HS-27A (cell line): ENCODE measurements at places on chromosomes 2 and 18.
A peak's percentile ranks its signal among the peaks of the same experiment; 100 is the strongest.

DNA sequence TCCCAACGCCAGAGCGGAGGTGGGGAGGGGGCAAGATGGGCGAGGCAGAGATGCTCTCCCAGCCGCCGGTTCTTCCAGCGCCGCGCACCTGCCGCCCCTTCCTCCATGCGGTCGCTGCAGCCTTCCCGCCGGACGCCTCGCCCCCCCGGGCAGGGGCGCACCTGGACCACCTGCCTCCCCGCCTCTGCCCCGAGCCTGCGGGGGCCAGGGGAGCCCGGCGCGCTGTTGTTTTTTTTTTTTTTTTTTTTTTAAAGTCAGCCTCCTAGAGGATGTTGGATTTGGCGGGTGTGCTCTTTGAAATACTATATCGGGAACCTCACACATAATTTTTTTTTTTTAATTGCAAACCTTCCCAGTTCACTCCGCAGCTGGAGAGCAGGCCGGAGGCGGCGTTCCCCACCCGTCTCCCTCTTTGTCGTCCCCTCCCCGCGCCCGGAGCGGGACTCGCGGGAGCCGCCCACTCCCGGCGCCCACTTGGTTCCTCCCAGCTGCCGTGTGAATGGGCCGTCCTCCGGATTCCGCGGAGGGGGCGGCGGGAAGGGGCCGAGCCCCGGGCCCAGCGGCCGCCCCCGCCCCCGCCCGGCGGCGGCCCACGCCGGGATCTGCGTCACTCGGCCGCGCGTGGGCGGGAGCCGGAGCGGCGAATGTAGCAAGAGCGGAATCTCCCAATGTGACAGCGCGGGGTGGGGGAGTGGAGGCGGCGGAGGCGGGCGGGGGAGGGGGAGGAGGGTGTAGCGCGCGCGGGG lies 421 bp upstream of the NAB1 start:
- no peak for DNase-seq

GRCh38 chr2:149175956-149176355 lies 137.5 kb downstream of the LYPD6B start:
- no peak for DNase-seq

GRCh38 chr2:70941186-70941585 lies 5.5 kb downstream of the ATP6V1B1 start:
- no peak for DNase-seq

DNA sequence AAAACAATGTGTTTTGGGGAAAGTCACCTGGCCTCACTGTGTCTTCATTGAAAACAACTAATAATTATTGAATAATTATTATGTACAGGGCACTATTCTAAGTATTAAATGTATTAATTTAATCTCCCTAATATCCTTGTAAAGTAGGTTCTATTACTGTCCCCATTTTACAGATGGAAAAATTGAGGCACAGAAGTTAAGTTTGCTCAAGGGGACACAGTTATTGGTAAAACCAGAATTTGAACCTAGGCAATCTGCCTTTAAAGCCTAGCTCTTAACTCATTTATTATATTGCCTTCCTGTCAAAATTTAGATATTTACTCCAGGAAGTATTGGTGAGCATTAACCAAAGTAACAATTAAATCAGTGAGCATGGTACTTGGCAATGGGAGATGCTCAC lies 84.6 kb downstream of the PMS1 start:
- no peak for DNase-seq

- DNase-seq, result no peak
Observed at GRCh38 chr2:231671270-231672050, 36.9 kb upstream of the PTMA start.

- DNase-seq, result no peak
Observed at GRCh38 chr18:77316008-77316407, 66.4 kb downstream of the GALR1 start.

- DNase-seq, result no peak
Observed at GRCh38 chr2:118982039-118982438, 40.0 kb downstream of the MARCO start.

DNA sequence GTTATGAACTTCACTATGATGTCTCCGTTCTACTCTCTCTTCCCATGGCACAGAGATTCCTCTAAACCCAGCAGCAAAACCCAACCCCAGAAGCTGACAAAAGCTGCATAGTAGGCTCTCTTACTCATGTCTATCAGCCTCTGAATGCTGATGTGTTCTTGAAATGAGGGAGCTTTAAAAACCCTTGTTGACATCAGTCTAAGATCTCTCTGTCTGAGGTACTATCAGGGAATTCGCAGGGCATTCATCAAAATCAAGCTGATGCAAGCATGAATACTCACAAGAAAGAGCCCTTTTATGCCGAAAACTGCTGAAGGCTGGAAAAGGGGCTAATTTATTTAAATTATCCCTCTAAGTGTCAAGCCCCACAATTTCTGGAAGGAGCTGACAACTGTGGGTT lies 710.6 kb upstream of the FANCL start:
- no peak for DNase-seq

DNA sequence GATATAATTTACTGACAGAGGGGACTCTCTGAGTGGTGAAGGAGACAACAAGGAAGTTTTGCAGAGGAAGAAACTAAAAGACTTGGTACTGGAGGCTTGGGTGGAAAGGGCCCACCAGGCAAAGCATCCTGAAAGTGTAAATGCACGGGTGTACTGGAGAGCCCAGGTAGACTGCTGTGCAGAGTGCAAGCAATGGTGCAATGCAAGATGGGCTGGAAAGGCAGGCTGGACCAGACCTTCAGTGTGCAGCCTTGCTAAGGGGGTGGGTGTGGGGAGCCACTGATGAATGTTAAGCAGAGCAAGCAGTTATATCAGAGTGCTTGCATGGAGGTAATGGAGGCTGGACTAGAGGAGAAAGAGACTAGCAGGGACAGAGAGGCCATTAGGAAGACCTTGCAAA lies 10.7 kb downstream of the C2orf74 start:
- DNase-seq, result no peak

DNA sequence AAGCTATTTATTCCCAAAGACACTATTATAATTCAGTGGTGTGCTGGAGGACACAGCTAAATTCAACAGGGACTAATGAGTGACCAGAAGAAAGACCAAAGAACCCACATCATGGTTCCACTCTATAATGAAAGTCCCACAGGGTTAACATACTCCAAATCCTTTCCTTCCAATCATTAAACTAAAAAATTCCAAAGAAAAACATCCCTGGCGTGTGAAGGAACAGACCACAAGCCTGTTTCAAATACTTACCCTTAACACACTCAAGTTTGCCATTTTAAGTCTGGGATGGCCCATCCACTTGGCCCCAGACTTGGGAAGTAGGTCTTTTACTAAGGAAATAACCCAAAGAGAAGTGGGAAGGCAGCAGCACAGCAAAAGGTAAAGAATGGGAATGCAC lies 150.1 kb upstream of the CCDC150 start:
- DNase-seq, result no peak

DNA sequence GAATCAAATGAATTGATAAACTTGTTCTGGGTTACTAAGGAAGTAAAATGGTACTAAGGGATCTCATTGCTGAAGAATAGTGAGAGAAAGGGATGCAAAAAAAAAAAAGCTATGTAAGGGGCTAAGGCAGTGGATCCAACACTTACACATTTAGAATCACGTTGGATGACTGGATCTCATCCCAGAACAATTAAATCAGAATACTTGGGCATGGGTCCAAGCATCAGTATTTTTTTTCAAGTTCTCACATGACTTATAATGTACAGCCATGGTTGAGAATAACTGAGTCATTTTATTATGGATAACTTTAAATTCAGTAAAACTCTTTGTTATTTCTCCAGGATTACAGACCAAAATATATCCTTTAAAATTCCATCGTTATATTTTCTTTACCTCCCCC lies 8.5 kb downstream of the DSC1 start:
- DNase-seq, result no peak

DNA sequence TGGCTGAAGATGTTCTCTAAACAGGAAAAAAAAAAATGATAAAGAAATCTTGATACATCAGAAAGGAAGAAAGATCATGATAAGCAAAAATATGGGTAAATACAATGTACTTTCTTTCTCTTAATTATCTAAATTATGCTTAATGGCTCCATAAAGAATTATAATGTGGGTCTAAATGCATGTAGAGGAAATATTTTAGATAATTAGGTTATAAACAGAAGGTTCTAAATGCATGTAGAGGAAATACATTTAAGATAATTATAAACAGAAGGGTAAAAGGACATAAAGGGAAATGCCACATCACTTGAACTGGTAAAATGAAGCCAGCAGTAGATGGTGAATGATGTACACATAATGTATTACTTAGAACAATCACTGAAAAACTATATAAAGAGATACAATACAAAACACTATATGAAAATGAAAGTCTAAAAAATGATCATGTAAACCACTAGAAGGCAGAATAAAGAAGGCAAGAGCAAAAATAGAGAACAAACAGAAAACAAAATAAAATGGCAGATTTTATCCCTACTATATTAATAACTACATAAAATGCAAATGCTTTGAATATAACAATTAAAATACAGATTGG lies 308.4 kb upstream of the CDH2 start:
- no peak for DNase-seq

DNA sequence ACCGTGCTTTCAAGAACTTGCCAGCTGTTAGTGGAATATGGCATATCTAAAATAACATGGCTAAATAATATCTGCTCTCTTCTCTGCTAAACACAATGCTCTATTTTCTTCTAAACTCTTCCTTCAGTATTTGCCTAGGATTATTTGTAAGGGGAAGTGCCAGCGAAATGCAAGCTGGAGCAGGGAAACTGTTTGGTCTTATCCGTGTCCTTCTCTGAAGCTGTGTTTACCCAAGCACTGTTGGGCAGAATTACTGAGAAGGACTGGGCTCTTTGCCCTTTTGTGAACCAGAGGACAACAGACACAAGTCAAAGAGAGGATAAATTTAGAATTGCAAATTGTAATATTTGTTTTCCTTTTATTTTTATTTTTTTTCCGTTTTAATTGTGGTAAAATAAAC lies 23.6 kb downstream of the CPO start:
- no peak for DNase-seq

DNA sequence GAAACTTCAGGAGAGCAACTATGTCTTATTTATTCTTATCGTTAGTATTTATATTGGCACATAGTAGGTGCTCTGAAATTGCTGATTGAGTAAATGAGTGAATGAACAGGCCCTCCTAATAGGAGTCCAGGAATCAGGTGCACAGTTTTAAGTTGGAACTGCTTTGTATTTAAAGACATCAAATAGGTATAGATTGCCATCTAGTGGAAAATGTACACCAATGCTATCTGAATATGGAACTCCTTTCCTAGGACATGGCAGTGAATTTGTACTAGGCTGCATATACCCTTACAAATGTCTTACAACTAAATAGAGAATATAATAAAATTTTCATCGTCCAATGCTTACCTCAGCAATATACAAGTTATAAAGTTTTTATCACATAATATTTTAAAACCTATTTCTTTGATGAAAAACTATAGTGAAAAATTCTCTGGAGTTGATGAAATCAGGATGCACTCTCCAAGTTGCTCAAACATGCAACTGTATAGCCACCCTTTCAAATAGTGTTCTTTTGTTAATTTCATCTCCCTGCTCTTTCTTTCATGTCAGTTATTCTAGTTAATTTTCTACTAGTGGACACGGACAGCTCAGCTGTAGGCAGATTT lies 318.9 kb upstream of the SYT4 start:
- DNase-seq, result no peak

DNA sequence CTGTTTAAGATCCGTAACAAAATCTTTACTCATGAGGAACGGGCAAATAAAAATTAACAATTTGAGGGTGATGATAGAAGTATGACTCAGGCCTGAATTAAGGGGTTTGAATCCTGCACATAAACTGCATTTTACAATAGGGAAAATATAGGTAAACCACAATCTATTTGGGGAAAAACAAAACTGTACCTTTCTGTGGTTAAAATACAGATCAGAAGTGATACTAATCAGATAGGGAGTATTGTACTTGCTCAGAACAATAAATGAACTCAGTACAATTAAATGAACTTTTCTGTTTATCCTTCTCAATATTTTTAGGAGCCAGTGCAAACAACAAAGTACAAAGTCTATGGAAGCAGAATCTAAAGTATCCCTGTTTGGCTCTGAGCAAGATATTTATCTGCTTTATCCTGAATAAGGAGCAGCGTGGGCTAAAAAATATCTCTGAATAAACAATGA lies 287.3 kb downstream of the ZNF385B start:
- no peak for DNase-seq

- no peak for DNase-seq
Observed at GRCh38 chr2:150168595-150169236, 318.8 kb downstream of the RND3 start.

DNA sequence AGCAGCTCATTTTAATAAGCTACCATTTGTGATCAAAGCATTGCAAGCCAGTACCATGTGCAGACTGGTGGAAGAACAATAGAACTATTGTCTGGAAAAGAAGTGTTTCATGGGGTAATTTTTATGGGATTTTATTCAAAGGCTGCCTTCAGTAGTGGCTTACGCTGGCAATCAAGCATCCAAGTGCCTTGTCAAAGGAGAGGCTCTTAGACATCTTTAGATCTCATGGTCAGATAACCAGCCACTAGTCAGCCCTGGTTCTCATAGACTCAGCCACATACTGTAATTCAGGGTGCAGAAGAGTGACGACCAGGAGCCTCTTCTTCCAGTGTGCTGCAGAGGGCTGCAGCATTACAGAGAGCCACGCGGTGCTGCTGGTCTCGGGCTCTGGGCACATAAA lies 98.5 kb upstream of the NOSTRIN start:
- DNase-seq, result no peak

GRCh38 chr2:226396541-226396940 lies 403.1 kb downstream of the IRS1 start:
- no peak for DNase-seq

DNA sequence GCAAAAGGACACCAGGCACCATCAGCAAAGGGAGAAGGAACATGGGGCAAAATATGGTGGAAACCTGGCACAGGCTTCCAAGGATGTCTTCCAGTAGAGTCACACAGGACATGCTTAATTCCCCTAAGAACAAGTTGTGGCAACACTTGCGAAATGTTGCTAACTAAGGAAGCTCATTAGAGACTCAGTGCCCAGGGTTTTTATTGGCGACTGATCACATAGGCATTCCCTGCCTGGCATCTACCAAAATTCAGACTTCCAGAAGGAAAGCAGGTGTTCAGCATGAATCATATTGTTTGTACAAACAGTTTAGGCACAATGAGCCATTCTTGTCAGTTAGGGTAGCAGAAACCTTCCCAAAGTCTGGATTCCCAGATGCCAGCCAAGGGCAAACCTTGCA lies 25.7 kb downstream of the SLC4A1AP start:
- DNase-seq, result no peak

GRCh38 chr2:96251721-96252292 lies 14.0 kb downstream of the TMEM127 start:
- peak; percentile 60 for DNase-seq

DNA sequence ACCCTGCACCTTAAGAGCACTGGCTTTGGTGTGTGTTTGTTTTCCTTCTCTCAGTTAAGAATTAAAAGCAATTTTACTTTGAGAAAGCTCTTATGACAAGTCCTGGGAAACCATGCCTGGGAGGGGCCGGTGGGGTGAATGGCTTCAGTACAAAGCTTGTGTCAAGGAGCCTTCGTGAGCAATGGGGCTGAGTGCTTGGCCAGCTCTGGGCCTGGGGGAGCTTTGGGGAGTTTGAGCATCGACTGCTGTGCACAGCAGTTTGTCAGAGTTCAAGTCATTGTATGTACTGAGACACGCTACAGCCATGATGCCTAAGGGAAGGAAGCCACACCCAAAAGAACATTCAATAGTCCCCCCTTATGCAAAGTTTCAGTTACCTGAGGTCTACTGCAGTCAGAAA lies 75.8 kb downstream of the ARHGEF4 start:
- no peak for DNase-seq

- no peak for DNase-seq
Observed at GRCh38 chr2:113812204-113812603, 55.8 kb upstream of the SLC35F5 start.
